ENCODE measurements at places on chromosomes 12 and 14. TPM values are rescaled to one million over a fixed set of nuclear protein-coding genes. Genes with fewer than 3 reads are reported as not detected.

DNA sequence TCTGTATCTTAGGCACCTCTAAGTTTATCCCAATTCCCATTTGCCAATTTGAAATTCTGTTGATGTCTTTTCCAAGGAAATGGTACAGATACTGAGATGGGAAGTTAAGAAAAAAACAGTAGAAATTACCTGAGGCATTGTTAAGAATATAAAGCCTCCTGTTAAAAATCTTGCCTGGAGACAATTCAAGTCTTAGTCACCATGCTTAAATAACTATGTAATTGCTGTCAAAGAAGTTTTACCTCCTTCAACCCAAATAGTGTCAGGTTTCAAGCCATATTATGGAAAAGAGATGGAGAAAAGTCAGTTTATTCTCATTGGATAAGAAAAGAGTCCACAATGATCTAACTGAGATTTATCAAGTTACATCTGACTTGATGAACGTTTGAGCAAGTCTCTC lies 974.7 kb downstream of the GALC start:
- DNase-seq, result no peak

DNA sequence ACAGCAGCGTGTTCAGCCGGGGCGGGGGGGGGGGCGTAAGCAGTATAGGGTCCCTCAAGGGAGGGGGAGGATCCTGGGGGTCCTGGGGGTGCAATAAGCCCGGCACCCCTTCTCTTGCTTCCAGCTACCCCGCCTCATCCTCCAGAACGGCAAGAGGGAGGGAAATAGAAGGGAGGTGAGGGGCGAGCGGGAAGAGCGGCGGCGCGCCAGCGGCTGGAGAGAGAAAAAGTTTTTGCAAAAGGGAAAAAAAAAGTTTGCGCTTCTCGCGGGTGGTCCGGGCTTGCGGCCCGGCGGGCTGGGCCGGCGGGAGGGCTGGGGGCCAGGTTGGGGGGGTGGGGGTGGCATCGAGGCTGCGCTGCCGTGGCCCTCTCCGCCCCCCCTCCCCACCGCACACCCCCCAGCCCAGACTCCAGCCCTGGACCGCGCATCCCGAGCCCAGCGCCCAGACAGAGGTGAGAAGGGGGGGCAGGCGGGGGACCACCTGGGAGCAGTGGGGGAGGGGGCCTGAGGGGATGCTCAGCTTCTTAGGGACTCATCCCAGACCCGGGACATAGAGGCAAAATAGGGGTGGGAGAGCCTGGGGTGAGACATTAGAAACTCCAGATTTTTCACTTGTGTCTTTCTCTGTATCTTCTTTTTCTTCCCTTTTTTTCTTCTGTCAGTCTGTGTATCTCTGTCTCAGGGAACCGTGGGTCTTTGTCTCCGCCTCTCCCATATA lies at the start of gene GLI1:
TSS of gene GLI1 (plus strand) at position 36 of the 718 bp plus-strand sequence. CDS start 3,907 bp downstream, outside the sequence.
- no peak for DNase-seq

GRCh38 chr12:132021965-132022364 lies 72.2 kb downstream of the EP400 start:
- no peak for DNase-seq

- DNase-seq, result no peak
These were observed 119.3 kb upstream of the MDM1 start for GRCh38 chr12:68451261-68452077.

GRCh38 chr12:118714051-118714460 lies 267.3 kb upstream of the SRRM4 start:
- no peak for DNase-seq

DNA sequence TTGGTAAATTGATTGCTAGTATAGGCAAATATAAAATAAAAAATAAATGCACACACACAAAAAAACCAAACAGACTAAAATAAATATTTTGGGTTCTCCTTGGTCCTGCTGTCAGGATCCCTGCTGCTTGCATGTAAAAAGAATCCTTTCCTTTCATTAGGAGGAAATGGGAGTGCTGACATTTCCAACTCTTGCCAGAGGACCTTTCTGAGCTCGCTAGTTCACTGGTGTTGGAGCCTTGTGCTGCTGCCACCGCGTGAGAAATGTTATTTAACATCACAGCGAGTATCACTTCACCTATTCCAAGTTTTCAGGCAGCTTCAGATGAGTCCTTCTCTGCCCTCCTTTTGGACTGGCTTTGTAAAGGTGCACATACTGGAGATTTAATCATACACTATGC lies 358.9 kb downstream of the NPAS3 start:
- no peak for DNase-seq

- DNase-seq, result no peak
These were observed 74.6 kb downstream of the SCARB1 start for GRCh38 chr12:124788936-124789555.

- no peak for DNase-seq
These were observed 242.1 kb downstream of the CHST11 start for GRCh38 chr12:104698871-104699270.

GRCh38 chr14:76836029-76836630 lies 9.9 kb downstream of the LRRC74A start:
- DNase-seq, result no peak

DNA sequence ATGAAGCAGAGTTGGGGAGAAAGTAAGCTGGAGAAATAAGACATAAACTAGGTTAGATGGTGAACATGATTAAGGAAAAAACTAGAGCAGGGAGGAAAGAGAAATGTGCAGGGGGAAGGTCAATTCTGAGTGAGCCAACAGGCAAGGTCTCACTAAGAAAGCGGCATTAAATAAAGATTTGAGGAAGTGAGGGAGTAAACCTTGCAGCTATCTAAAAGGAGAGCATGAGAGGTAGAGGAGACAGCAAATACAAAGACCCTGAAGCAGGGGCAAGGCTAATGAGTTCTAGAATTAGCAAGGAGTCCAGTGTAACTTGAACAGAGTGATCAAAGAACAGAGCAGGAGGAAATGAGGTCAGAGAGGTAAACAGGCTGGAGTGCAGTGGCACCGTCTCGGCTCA lies 4.4 kb upstream of the SOCS2 start:
- DNase-seq, result no peak

DNA sequence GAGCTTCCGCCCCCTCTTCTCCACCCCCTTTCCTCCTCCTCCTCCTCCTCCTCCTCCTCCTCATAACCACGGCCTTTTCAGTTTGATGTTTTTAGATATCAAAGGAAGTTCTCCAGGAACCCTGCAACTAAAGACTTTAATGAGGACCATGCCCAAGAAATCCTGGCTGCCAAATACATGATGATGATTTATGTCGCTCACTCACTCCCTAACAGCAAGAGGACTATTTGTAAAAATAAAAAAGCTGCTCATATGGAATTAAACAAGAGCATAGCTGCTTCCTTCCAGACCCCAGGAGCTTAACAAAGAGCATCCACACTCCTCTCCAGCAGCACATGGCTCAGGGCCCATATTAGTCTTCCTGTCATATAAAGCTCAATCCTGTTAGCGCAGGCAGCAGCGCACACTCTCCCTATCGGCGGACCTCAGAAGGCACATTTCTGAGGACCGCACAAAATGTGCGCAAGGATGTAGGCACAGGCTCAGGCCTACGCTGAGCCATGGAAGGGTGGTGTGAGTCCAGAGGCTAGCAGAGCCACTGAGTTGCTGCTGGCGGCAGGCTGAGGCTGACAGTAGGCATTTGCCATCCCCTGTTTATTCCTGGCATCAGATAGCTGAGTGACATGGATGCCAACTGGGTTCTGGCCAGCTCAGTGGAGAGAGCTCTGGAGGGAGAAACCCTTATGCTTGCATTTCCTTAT lies 232.8 kb downstream of the MSRB3 start:
- DNase-seq, result peak; percentile 45

GRCh38 chr12:128245905-128246304 lies 21.1 kb upstream of the TMEM132C start:
- DNase-seq, result no peak

DNA sequence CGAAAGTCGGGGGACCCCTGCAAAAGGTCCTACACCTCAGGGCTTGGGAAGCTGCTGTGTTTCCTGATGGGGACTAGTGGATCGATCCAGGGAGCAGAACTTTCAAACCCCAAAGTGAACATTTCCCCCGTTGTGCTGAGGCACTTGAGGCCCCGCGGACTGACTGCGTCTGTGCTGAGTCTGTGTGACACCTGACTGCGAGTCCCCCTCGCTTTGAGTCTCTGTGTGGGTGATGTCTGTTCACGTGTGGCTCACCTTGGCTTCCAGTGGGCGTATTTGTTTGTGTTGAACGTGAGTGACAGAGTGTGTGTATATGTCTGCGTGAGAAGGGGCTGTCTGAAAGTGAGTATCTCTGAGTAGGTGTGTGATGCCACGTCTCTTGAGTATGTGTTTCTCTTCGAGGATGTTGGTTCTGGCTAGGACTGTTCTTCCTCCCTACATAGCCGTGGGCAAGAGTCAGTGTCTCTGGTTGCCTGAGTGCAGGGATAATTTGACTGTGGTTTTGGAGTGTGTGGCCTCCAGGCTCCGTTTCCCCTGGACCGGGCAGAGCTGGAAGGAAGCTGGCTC lies 1.3 kb downstream of the TEAD4 start:
- no peak for DNase-seq

GRCh38 chr12:3698218-3698974 lies 54.5 kb downstream of the CRACR2A start:
- no peak for DNase-seq

DNA sequence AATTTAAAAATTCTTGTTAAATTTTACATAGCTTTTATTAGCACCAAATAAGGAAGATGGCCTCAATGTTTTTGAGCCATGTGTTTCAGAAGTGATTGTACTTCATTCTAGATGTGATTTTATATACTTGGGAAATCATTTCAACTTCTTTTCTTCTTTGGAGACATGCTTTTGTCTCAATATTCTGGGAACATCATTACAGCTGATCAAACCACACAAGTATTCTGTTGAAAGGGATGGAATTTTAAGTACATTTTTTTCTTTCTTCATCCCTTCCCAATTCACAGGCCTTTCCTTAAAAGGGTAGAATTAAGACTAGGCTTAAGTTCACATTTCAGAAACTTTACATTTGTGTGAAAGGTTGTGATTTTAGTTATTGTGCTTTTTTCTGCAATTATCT lies 66.4 kb downstream of the PAPOLA start:
- no peak for DNase-seq

DNA sequence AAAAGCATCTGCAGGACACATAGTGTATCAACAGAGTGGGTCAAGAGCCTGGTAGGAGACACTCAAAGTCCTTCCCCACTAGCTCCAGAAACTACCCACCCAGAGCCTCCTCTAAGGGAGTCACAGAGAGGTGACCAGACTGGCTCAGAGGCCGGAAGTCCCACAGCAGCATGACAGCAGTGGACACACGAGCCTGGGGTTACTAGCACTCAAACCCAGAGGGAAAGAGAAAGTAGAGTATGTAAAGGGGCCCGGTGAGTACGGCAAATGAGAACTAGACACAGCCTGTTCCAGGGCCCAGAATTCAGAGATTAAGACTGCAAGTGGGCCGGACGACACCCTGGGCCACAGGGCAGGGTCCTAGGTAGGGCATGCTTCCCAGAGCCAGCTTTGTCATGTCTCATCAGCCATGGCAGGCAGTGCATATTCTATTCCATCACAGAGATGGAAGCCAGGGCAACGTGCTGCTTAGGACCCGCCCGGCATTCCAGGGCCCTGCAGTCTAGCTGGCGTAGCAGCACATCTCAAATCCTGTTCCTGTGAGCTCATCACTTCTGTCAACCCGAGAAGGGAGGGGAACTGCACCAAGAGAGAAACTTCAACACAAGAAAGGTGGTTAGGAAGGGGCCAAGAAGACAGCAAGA lies 4.2 kb downstream of the IFFO1 start:
- DNase-seq, result no peak

- DNase-seq, result no peak
These were observed 207.3 kb upstream of the OR4E1 start for GRCh38 chr14:21880918-21881317.

GRCh38 chr14:24355009-24355408 lies 13.0 kb upstream of the NFATC4 start:
- DNase-seq, result no peak

DNA sequence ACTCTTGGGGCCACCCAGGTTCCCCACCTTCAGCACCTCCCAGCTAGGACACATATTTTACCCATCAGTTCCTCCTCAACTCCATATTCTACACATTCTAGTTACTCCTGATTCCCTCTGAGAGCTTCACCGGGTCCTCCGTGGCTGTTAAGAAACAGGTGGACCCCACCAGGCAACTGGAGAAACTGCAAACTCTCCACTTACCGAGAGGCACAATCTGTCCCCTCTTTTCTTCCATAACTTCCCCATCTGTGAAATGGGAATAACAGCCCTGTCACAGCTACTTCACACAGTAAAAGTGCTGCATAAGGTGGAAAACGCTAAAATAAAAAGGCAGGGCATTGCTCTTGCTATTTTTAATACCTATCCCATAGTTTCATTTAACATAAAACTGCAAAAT lies 1.5 kb downstream of the SLC7A8 start:
- no peak for DNase-seq

DNA sequence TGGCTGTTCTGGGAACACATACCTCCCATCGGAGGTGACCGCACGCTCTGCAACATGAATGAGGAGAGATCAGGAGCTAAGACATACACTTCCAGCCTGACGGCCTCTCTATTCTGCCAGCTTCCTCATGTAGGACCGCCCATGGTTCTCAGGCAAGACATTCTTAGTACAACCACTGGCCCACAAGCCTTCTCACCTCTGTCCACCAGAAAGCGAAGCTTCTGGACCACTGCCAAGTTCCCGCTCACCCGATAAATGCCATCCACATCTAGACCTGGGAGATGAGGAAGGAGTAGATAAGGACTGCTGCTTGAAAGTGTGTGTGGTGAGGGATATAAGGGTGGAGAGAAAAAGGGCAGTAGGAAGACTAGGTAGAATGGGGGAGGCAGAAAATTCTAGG lies 5.2 kb downstream of the ARHGAP9 start:
- no peak for DNase-seq

GRCh38 chr14:94125659-94126418 lies 3.6 kb downstream of the IFI27L2 start:
- no peak for DNase-seq

DNA sequence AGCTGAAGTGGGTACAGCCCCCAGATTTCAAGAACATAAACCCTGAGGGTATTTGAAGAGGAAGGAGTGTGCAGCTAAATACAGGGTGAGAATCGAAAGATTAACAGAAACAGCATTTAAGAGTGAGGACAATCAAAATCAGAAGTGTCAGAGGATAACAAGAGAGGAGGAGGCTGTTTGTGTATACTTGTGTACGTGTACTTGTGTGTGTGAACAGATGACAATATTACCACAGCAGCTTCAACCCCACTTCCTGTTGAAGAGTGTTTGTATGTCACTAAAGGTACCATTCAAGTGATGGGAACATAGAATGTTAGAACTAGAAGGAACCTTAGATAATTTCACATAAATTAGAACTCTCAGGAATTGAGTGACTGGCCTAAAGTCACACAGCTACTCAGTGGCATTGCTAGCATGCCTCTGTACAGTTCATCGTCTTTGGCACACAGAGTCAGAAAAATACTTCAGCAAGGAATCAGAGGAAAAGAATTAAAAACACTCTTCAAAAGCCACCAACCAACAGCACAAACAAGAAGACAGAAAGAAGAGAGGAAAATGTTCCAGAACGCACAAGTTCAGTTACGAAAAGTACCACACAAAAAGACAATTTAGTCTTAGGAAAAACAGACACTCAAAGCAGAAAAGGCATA lies 164.3 kb upstream of the BCL2L14 start:
- DNase-seq, result no peak

The SMARCC2 gene
- 51.1 TPM for total RNA-seq

The TAS2R9 gene
- 0.37 TPM for total RNA-seq

The ASIC1 gene
- 2.7 TPM for total RNA-seq

The NPFF gene
- total RNA-seq, result not detected

The CCDC197 gene
- total RNA-seq, result not detected

The ADCY4 gene
- 12.6 TPM for total RNA-seq

The SIX4 gene
- total RNA-seq, result 9.9 TPM

The PTPN6 gene
- 6.1 TPM for total RNA-seq

The P2RX2 gene
- total RNA-seq, result not detected

The HHIPL1 gene
- total RNA-seq, result 3.8 TPM

The CISTR gene
- not detected for total RNA-seq

The MOK gene
- 19.3 TPM for total RNA-seq

The SLCO1A2 gene
- total RNA-seq, result not detected
